ENCODE measurements at places on chromosomes 12 and 14.
A peak's percentile ranks its signal among the peaks of the same experiment; 100 is the strongest.

- DNase-seq, result no peak
These were observed 1366.5 kb downstream of the AACS start for GRCh38 chr12:126431767-126432166.

GRCh38 chr12:21615431-21615830 is 10.8 kb upstream of the GYS2 start:
- no peak for DNase-seq

GRCh38 chr12:4121506-4122020 is 152.0 kb upstream of the CCND2 start:
- no peak for DNase-seq

- no peak for DNase-seq
These were observed 9.0 kb downstream of the ACTN1 start for GRCh38 chr14:68970038-68970612.

- no peak for DNase-seq
These were observed 71.8 kb upstream of the BCAT1 start for GRCh38 chr12:25020621-25021243.

GRCh38 chr12:80877721-80878265 is 59.9 kb downstream of the LIN7A start:
- no peak for DNase-seq

DNA sequence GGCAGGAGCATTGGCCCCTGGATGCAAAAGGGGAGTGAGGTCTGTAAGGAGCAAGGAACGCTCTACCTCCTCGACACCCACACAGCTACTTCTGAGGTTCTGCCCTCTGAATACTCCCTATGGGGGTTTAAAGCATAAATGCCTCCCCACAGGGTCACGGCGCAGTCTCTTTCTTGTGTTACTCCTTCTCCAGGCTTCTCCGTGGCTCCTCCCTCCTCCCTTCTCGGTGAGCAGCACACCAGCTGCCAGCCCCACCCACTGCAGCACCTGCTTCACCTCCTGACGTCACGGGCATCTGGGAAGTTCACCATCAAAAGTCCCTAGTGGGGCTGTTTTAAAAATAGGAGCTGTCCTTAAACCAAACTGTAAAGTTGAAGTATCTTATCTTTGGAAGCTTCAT is 67.3 kb downstream of the SPTB start:
- DNase-seq, result no peak

GRCh38 chr14:61064856-61065255 is 83.8 kb downstream of the SLC38A6 start:
- no peak for DNase-seq

GRCh38 chr14:53047307-53048069 is 96.6 kb upstream of the FERMT2 start:
- DNase-seq, result no peak

DNA sequence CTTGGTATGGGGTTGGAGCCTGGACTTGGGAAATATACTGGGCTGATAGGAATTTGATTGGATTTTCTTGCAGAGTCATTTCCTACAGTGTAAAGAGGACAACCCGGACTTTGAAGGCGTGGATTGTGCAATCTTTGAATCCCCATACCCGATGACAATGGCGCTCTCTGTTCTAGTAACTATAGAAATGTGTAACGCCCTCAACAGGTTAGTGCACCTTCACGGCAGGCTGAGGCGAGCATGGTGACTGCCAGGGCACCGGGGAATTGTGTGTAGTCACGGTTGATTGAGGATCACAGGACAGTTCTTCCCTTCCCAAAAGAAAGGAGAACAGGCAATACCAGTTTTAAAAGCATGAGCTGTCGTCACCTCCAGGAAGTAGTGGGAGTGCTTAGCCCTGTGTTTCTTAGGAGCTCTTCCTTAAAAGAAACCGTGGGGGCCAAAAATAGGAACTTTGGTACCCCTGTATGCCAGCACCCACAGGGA is 58.3 kb downstream of the ANAPC7 start:
- peak; percentile 13 for DNase-seq

GRCh38 chr12:3933074-3933818 is 60.0 kb upstream of the PARP11 start:
- DNase-seq, result no peak

DNA sequence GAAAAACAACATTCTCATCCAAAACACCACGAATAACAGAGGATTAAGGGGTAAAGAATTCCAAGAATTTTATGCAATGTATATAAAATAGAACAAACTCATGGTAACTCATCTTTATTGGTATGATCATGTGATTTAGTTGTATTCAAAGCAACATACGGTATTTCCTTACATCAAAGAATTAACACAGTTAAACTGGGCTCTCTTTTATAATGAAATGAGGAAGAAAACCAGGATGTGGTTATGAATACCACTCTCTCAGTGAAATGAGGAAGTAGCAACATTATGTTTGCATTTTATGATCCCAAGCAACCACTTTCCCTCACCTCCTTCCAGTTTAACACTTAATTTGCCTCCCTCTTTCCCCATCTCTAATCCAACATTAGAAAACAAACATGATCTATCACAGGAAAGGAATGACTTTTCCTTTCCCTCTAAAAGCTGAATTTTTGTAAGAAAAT is 22.9 kb downstream of the SPTLC2 start:
- peak; percentile 52 for DNase-seq

DNA sequence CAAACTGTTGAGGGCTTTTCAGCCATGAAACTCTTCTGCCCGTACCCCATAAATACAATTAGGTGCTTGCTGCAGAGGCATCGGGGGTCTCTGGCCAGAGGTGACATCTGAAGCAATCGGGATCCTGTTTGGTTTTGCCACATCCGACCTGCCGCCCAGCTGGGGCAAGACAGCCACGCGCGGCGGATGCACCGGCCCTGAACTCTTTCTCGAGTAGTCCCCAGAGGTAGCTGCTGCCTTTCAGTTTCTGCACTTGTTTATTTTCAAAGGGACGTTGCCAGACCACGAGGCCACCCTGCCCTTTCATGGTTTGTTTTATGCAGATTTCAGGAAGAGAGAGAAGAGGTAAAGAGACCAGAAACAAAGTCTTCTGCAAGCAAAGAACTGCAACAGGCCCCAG is 10.6 kb upstream of the MLXIP start:
- no peak for DNase-seq

GRCh38 chr12:27973487-27973890 is 956 bp upstream of the PTHLH start:
- no peak for DNase-seq

DNA sequence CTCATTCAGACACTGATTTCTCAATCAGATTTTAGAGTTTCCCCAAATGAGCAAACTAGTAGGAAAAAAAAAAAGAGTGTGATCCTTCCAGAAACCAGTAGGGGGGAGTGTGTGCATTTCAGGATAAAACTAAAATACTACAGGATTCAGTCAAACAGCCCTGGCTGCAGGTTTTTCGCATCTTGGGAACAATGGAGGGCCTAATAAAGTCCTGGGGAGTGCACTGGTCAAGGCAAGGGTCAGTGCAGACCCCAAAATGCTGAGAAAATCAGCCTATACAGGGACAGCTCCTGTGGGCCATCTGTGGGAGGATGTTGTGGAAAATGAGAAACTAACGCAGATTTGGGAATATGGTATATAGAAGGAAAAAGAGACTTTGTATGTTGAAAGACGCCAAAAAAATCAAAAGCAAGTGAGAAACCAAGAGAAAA is 22.2 kb upstream of the ABCD4 start:
- DNase-seq, result peak; percentile 58

DNA sequence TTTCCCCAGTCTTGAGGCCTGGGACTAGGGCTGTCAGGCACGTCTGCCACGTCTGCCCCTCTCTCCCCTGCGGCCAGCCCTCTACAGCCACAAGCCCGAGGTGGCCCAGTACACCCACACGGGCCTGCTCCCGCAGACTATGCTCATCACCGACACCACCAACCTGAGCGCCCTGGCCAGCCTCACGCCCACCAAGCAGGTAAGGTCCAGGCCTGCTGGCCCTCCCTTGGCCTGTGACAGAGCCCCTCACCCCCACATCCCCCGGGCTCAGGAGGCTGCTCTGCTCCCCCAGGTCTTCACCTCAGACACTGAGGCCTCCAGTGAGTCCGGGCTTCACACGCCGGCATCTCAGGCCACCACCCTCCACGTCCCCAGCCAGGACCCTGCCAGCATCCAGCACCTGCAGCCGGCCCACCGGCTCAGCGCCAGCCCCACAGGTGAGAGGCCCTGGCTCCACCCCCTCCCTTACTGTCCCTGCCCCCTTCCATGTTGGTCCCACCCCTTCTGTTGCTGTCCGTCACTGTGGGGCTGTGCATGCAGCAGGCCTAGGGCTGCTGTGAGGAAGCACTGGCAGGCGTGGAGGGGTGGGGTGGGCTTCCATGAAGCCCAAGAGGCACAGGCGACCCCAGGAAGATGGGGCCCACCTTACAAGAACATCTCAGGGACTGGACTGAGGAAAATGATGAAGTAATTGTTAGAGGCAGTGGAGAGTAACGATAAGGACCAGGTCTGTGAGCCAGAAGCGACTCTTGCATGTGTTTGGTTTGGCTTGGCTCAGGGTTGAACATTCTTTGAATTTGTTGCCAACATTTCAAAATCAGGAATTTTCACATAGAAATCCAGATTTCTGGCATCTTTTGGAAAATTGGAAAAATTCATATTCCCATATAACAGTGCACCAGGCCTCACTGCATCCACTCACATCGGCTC is 16.8 kb downstream of the C12orf43 start:
- DNase-seq, result no peak

DNA sequence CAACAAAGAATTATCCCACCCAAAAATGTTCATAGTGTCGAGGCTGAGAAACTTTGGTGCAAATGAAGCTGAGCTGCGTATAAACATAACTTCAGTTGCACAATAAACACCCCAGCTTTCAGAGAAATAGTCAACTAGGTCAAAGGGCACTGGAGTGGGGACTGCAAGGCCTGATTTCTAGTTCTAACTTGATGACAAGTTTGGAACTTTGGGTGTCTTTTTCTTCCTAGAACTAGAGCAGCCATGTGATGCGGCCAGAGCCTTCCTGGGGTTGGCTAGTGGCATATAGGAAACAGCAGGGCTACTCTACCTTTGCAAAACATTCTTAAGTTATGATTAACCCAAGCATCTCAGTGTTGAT is 298.4 kb upstream of the AMIGO2 start:
- no peak for DNase-seq

GRCh38 chr12:28585146-28585545 is 394.9 kb downstream of the CCDC91 start:
- DNase-seq, result no peak

DNA sequence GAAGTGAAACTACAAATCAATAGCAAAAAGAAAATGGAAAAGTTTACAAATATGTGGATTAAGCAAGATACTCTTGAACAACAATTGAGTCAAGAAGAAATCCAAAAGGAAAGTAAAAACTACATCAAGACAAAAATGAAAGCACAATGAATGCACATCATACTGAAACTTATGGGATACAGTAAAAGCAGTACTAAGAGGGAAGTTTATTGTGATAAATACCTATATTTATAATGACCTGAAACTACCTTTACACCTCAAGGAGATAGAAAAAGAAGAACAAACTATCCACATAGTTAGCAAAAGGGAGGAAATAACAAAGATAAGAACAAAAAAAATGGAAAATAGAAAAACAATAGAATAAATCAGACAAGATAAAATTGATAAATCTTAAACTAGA is 375.0 kb downstream of the TRHDE start:
- no peak for DNase-seq

DNA sequence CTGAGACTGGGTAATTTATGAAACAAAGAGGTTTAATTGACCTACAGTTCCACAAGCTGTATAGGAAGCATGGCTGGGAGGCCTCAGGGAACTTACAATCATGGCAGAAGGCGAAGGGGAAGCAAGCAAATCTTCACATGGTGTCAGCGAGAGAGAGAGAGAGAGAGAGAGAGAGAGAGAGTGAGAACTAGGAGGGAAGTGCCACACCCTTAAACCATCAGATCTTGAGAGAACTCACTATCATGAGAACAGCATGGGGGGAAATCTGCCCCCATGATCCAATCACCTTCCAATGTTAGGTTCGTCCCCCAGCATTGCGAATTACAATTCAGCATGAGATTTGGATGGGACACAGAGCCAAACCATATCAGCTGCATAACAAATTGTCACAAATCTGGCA is 96.7 kb downstream of the CHST11 start:
- DNase-seq, result no peak

DNA sequence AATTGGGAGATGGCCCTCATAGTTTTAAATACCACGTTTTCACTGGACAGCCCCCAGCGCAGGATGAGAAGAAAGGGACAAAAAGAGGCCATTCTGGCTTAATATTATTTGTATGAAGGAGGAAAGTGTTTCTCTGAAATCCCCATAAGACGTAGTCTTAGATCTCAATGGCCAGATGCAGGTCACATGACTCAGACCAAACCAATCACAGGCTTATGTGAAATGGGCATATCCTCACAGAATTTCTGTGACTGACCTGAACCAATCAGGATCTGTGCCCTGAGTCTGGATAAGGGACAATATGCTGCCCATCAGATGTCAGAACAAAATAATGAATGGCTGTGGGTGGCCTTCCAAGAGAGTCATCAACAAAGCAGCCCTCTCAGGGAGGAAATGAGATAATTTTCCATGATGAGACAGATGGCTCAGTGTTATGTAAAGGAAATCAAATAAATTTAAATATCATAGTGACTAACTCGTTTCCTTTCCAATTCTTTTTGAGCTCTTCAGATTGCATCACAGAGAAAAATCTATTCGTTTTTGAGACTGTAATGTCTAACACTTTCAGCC is 1009.5 kb upstream of the TMEM132C start:
- DNase-seq, result peak; percentile 18

DNA sequence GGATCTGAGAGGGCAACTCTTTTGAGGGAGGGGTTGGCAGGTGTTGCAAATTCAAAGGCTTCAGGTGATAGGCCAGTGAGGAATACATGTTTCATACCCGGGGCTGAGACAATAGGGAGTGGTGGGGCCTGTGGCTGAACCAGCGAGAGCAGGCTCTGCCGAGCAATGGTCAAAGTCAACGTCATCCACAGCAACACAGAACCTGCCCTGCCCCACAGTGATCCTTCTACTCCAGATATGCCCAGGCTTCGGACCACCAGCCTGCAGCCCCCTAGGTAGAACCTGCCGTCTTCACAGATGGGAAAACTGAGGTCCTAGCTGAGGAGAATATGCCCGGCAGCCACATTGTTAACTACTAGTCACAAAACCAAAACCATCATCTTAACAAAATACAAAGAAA is 4.1 kb downstream of the SERPINA1 start:
- DNase-seq, result no peak

- no peak for DNase-seq
These were observed 22.9 kb downstream of the SYT1 start for GRCh38 chr12:78887444-78887843.

- no peak for DNase-seq
These were observed 43.4 kb upstream of the RIN3 start for GRCh38 chr14:92470215-92470614.

DNA sequence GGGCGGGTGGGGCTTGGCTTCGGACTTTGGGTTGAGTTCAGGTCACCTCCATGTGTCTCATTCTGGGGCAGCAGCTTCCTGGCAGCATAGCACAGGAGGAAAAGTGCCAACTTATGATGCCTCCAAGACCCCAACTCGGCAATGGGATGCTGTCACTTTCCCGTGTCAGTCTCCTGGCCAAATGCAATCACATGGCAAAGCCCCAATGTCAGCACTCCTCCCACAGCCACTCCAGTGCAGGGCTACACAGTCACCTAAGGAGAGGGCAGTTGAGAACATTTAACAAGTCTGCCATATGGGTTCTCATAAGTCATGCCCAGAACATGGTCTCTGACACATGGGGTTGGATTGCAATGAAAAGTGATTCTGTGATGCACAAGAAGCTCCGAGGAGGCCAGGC is 26.7 kb downstream of the ELK3 start:
- DNase-seq, result no peak

GRCh38 chr12:24661657-24662096 is 287.2 kb downstream of the BCAT1 start:
- no peak for DNase-seq

- no peak for DNase-seq
These were observed 1.4 kb upstream of the TRMT61A start for GRCh38 chr14:103527408-103528145.
